ENCODE measurements at places on chromosomes 3 and 15.
A peak's percentile ranks its signal among the peaks of the same experiment; 100 is the strongest.

- DNase-seq = no peak
Measured at GRCh38 chr15:80742081-80742480, 37.1 kb upstream of the CEMIP start.

- no peak for DNase-seq
Measured at GRCh38 chr3:169759256-169759655, 5.6 kb downstream of the TERC start.

- DNase-seq = no peak
Measured at GRCh38 chr15:82305621-82306048, 43.0 kb downstream of the SAXO2 start.

DNA sequence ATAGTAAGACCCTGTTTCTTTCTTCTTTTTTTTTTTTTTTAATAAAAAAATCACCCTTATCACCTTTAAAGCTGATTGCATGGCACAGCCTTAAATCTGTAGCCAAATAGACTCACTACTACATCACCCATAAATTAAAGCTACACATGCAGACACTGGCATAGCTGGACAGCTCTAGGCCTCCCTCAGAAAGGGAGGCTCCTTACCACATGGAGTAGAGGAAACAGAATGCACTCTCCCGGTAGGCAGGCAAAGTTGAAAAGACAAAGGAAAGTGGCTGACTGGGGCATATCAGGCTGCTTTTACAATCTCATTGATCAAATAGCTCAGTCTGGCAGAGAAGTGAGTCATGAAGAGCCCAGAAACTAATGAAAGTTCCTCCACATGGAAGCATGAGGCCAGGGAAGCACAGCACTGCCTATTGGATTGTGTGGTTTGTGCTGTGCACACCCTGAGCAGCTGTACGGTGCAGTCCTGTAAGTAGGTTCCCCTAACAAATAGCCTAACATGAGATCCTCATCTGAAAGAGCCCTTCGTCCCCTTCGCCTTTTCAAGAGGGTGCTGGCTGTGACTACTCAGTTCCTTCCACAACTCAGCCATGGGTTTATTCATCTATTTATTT, 32.7 kb upstream of the FAM98B start:
- no peak for DNase-seq

- DNase-seq = no peak
Measured at GRCh38 chr15:99090011-99090699, 14.7 kb upstream of the SYNM start.

- no peak for DNase-seq
Measured at GRCh38 chr3:153397794-153398193, 235.8 kb downstream of the RAP2B start.

- DNase-seq = peak; percentile 45
Measured at GRCh38 chr3:9499455-9500107, 54.0 kb downstream of the LHFPL4 start.

- DNase-seq = no peak
Measured at GRCh38 chr3:21889166-21889565, 138.2 kb upstream of the ZNF385D start.

DNA sequence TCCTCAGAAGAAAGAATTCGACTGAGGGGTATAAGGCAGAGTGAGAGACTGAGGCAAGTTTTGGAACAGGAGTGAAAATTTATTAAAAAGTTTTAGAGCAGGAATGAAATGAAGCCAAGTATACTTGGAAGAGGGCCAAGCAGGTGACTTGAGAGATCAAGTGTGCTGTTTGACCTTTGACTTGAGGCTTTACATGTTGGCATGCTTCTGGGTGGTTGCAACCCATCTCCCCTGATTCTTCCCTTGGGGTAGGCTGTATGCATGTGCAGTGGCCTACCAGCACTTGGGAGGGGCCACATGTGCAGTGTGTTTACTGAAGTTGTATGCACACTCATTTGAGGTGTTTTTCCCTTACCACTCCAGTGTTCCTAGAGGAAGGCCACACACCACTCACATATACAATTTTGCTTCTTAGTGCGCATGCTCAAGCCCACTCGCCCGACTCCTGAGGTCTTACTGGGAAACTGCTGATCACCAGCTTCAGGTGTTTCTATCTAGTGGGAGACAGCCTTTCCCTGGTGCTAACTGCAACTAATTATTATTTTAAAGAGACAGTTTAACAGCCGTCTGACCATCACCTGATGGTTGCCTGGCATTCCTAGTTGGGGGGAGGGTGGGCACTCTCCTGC, 61.5 kb upstream of the CADPS start:
- DNase-seq = no peak

DNA sequence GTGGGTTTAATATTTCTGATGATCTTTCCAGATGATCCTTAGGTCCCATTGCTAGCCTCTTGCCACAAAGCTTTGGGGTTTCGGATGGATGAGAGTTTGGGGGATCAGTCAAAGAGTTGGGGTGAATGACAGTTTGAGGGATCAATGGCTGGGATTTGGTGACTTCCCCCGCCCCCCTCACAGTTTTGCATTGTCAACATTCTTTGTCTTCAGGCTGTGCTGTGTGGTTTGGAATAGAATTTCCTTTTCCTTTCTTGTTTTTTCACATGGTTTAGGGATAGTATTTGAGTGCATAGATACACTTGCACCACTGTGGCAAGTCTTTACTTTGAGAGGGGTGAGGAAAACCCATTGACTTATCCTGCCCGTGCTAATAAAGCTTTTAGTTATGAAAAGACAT, 14.3 kb downstream of the MEF2A start:
- peak; percentile 15 for DNase-seq

DNA sequence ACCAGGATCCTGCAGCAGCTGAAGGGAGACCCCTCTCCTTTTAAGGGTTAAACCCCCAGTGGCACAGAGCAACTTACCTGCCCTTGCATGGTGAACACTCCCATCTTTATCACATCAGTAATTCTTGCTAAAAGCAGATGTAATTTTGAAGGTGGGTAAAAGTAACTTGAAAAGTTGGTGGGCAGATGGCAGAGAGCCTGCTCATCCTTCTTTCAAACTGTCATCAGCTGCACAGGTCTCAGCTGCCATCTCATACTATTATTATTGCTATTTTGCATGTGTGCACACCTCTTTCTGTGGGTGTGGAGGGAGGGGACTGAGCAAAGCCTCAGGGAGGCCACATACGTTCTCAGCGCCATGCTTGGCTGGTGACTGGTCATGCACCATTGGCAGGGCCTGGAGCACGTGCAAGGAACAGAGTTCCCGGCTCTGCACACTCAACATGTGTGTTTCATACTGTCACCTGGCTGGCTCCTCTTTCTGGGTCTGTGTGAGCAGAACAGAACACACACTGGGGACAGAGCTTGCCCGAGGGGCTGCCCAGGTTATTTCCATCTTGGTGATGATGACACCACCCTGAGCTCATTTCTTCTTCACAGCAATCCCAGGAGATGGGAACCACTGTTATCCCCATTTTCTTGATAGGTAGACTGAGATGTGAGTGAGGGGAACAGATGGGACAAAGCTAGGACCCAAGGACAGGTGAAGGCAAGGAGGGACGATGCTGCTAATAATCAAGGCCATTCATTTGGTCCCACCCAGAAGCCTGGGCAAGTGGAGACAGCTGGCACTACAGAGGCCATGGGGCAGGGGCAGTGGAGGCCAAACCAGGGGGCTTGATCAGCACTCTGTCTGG, 95.8 kb upstream of the KLF13 start:
- DNase-seq = no peak

- no peak for DNase-seq
Measured at GRCh38 chr15:59053482-59053881, 51.5 kb upstream of the CCNB2 start.

GRCh38 chr15:40313531-40314398, 6.0 kb upstream of the PLCB2 start:
- no peak for DNase-seq

DNA sequence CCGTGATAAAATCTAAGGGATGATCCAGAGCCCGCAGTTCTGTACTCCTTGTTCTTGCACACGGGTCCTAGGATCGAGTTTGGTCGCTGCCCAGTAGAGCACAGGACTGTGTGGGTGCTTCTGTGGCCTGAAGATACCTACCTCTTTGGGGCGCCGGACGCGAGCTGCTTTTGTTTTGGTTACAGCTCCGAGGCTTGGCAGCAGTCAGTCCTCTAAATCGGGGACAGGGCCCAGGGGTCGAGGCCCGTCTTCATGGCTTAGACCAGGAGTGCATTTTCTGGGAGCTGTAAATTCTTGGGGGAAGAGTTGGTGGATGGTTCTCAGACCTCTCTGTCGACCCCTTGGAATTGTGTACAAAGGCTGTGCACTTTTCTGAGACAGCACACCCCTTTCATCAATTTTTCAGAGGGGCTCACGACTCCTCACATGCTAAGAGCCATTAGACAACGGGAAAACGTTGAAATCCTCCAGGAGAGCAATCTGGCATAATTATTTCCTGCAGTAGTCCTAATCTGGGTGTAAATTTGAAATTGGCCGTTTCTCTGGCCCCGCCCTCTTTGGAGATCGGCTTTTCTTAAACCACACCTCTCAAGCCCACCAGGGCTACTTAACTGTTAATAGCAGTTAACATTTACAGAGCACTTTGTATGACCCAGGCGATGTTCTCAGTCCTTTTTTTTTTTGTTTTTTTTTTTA, 928 bp downstream of the CEP97 start:
- DNase-seq = peak; percentile 61

DNA sequence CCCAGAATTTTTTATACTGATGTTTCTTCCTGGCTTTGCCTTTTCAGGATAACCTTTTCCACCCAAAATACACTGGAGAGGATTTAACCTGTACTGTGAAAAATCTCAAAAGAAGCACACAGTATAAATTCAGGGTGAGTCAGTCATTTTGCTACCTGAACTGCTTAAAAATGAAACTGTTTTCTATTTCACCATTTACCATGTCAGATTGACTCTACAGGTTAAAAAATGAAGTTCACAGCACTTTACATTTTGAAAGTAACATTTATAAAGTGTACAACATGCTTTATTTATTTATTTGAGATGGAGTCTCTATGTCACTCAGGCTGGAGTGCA, 115.2 kb downstream of the GHSR start:
- DNase-seq = no peak

DNA sequence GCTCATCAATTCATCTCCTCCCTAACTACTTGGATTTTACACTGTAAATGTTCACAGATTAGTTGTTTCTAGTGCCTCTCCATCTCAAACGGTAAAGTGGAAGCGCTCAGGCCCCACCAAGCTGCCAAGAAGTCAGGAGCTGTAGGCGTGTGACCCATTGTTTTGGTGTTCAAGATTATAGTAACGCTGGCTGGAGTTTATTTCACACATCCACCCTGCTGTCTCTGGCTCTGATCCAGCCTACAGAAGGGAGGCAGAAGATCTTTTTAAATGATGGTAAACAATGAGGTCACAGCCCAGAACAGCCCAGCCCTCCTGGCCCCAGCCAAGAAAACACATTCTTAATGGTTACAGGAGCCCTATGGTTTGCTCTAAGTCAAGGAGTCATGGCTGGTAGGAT, 25.7 kb upstream of the GALNT15 start:
- no peak for DNase-seq

- no peak for DNase-seq
Measured at GRCh38 chr3:16409032-16409431, 104.5 kb downstream of the RFTN1 start.

DNA sequence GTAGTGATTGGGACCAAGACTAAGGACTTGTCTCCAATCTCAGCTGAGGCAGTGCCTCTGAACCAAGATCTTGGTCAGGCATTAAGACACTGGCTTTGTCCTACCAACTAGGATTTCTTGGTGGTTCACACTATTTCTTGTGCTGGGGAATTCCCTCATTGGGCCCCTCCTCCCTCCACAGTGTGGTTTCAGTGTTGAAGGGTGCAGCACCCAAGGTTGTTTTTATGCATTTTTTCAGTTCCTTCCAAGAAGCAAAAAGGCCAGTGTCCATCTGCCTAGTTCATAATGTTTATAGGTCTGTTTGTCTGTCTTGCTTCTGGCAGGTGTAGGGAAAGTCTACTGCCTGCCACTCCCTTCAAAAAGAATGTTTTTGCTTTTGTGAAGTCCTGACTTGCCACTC, 10.6 kb upstream of the ITPKA start:
- DNase-seq = no peak

DNA sequence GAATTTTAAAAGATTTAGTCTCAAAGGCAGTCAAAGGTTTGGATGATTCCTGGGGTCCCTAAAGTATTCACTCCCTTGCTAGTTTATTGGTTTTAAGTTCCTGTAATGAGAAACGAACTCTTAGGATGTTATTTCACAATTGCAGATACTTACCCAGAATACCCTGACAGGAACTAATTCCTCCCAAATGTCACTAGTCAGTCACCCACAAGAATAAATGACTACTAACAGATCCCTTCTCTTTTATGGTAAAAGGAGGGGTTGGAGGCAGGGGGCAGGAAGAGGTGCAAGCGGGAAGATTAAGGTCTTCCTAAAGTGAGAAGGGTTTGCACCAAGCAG, 174.2 kb upstream of the SLC2A2 start:
- no peak for DNase-seq

- no peak for DNase-seq
Measured at GRCh38 chr15:33083232-33084081, 111.1 kb downstream of the FMN1 start.

DNA sequence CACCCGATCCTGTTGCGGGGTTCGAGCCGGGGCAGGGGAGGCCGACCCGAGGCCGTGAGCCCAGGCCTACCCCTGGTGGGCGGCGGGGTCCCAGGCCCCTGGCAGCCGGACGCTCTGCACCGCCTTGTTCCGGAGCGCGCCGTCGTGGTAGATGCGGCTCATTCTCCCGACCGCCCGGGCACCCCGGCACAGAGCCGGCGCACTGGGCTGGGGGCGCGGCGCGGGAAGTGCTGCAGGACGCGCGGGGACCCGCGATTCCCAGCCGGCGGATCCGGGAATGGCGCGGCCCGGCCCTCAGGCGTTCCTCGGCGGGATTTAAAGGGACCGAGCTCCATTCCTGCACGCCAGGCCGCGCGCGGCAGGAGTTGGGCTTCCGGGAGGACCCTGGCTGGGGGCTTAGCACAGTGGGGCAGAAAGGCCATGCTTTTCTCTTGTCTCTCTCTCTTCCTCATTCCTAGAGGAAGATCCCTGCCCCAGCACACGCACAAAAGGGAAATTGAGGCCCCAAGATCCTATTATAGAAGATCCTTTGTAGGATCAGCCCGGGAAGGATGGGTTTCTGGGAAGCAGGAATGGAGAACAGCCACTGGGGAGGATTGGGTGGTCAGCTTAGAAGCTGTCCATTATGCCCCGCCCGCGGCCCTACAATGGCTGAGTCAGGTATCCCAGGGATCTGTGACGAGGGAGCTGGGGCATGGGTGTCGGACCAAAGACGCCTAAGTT, at the start of gene ARPIN:
Gene ARPIN (minus strand): TSS at position 279 of the 723 bp plus-strand sequence. CDS start 117 bp downstream, at position 162.
- peak; percentile 83 for DNase-seq

DNA sequence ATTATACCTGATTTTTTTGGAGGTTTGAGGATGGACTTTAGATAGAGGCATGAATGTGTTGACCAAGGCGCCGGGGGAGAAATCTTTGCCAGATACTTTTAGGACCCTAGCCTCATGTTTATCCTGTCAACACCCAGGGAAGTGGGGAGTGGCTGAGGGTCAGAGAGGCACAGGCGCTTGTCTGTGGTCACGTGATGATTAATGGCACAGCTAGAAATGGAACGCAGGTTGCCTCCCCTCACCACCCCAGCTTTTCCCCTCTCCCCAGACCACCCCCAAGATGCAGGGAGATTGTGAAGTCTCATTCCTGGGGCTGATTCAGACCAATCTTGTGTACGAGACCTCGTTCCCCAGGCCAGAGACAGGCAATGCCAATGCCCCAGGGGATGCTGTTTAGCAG, 218.4 kb upstream of the LINGO1 start:
- DNase-seq = no peak

Measured in neural progenitor cell (in vitro differentiated cells).